ENCODE measurements at places on chromosomes 6 and 20. TPM values are rescaled to one million over a fixed set of nuclear protein-coding genes. Genes with fewer than 3 reads are reported as not detected.

DNA sequence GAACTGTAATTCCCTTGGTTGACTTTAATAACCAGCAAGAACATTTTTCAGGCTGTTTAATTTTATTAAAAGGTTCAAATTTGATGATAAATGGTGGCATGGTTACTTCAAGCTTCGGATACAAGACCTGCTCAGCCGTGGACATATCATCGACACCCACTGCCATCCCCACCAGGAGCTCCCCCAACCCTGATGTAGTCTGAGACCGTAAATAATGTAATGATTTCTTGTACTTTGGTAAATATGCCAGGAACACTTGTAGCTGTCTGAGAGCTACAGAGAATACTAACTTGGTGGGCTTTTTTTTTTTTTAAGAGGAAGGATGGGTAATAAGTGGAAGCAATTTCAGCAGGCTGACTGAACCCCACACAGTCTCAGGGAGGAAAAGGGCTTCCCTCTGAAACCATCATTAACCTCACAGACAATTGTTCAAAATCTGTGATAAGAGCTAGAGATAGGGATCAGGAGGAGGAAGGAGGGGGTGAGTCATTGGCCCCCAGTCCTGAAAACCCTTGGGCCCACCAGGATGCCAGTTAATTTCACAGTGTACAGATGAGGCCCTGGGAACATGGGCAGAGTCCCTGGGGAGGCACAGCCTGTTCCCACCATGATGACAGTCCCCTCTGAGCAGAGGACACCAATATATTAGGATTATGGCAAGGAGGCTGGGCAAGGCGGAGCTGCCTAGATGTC, 56.0 kb downstream of the APCDD1L start:
- no peak for DNase-seq

GRCh38 chr6:99739526-99739925, 132.9 kb downstream of the PRDM13 start:
- DNase-seq = no peak

GRCh38 chr6:52517502-52518278, 59.2 kb downstream of the TRAM2 start:
- peak; percentile 98 for DNase-seq

DNA sequence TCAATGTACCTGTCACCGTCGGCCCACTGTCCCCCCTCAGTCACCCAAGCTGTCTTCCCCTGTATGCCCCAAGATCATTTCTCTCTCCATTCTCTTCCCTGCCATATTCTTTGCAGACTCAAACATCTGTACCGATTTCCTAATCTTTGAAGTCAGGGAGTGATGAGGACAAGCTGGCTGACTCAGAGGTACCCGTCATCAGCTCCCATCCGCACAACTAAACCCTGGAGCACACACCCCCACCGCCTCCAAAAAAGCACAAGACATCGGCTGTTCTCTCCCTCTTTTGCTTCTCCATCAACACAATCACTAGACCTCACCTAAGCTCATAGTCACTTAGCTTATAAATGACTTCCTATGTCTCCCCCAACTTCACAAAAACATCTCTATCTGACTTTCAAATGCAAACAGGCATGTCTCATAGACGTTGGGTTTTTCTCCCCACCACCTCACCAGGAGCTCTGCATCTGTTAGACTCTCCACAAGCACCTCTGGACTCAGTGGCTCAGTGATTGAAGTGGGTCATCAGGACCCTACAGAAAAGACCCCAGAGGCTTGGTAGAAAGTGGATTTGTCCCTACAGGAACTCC, 11.5 kb upstream of the NFATC2 start:
- peak; percentile 21 for DNase-seq

GRCh38 chr6:19848465-19849029, 11.4 kb downstream of the ID4 start:
- DNase-seq = no peak

- no peak for DNase-seq
These were observed 976.7 kb upstream of the MANEA start for GRCh38 chr6:94600636-94601035.

DNA sequence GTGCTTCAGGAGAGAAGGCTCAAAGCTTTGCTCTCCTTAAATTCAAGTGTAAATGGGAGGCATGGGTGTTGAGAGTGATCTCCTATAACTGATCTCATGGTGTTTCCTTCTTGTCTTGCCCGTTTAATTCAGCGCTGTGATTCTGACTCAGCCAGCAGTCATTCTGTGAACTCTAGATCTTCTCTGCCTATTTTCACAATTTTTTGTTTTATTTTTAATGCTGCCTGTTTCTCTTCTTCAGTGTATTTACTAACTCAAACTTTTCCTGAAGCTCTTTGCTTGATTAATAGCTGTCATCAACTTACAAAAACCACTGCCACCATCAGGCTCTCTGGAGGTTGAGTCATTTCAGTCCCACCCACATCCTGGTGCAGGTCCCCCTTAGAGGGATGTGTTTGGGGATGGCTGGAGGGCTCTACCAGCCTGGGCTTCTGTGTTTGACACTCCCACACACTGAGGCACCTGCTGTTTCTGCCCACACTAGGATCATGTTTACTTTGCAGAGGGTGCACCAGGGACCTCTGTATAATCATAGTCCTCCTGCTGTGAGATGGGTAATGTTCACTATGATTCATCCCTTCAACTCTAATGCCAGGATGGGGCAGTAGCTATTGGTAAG, 94.0 kb downstream of the SHLD1 start:
- no peak for DNase-seq

Gene SLC35D3
- total RNA-seq = not detected

- DNase-seq = peak; percentile 18
These were observed 81.4 kb downstream of the JARID2 start for GRCh38 chr6:15327271-15327670.

DNA sequence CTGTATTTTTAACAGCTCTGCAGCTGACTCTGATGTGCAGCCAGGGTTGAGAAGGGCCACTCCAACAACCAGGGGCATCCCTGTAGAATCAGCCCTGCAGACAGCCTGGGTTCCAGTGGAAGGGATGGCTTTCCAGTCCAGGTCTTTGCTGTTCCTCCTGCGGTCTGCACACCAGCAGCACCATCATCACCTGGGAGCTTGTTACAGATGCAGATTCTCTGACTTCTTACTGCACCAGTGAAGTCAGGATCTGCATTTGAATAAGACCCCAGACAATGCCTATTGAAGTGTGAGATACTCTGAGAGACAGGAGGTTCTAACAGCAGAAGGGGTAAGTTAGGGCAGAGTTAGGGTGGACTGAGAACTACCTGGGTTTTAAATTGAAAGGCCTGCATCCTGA, 151.3 kb downstream of the F13A1 start:
- DNase-seq = no peak

DNA sequence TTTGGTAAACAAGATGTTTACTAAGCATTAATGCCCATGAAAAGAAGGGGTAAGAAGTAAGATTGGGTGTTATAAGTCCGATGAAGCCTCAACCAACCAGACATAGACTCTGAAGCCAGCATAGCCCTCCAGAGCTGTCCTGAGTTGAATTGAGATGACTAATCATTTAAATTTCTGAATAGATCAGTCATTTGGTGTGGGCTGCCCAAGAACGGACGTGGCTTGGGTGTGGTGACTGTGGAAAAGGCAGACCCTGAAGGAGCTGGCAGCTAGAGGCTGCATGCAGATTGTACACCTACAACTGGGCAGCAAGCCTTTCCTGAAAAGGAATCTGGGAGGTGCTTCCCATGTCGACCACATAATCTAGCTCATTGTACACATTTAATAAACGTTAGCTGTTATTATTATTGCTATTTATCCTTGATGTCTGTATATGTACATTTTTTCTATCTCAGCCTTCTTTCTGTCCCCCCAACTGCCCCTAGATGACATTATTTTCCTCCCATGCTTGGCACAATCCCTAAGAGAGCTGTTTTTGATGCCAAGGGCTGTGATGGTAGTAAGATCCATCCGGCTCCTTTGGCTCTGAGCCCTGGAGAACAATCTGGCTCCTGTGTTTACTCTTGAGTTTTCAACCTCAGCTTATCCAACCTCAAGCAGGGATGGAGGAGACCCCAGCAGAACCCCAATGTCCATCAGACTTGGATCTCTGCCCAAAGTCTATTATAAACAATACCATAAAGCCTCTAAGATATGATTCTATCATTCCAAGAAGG, 57.6 kb upstream of the JAG1 start:
- DNase-seq = peak; percentile 80

DNA sequence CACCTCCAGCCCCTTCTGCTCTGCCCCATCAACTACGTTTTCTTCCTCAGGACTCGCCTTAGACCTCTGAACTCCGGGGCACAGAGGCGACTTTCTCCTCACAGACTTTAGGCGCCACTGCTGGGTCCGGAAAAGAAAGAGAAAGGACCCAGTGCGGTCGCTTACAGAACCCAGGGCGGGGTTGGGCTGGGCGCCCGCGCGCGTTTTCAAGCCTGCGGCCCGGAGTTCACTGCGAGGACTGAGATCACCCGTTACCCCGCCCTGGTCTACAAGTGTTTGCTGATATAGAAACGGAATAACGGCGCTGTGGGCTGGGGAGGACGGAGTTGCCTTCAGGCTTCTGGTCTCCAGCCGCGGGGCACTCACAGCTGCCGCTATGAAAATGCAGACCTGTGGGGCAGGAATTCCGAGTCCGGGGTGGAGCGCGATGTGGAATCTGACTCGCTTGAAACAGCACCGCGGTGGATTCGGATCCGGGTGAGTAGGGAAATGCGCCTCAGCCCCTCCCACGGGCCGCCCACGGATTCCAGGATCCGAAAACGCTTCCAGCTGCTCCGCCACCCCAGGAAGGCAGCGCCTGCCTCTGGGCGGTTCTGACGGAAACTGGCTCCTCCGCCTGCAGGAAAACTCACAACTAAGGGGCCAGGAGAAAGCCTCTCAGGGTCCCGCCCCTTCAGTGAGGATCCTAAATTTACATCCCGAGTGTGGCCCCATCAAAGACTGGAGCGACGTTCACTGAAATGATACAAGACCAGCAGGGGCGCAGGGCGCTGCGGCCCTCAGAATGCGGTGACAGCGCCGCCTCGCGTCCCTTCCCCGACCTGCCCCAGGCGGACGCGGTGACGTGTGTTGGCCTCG, 29.4 kb downstream of the HLA-F start:
- peak; percentile 90 for DNase-seq

GRCh38 chr6:166541876-166542579, 44.5 kb downstream of the RAMACL start:
- no peak for DNase-seq

Gene TTBK1
- total RNA-seq = not detected

Gene CEP85L
- 10.8 TPM for total RNA-seq

GRCh38 chr20:32438331-32438858, 80.3 kb downstream of the ASXL1 start:
- no peak for DNase-seq

Gene TOMM34
- 7.0 TPM for total RNA-seq

DNA sequence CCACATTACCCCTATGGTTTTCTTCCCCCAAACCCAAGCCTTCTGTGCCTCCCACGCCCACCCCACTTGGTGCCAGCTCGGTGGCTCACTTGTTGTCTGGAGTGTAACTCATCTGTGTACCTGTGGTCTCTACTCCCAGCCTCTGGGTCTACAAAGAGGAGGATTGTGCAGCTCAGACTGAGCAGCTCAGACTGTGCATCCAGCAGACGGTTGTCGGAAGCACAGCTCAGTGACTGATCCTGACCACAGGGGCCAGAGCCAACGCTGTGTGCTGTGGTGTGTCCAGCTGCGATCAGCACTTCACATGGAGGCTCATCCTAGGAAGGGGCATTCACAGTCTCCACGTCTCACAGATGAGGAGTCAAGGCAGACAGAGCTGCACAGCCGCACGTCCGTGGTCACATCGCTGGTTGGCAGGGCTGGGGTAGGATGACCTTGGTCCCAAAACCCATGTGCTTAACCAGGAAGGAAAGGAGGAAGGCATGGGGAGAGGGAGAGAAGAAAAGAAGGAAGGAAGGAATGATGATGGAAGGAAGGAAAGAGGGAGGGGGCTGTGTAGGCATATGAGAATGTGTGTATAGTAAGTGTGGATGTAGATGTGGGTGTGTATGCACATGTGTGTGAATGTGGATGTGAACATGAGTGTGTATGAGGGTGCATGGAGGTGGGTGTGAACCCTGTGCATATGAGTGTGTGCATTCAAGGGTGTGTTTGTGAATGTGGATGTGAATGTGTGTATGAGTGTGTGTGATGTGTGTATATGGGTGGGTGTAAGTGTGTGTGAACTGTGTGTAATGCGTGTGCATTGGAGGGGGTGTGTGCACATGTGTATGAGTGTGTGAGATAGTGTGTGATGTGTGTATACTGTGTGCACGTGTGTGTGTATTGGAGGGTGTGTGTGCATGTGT, 28.2 kb upstream of the STX16 start:
- no peak for DNase-seq

DNA sequence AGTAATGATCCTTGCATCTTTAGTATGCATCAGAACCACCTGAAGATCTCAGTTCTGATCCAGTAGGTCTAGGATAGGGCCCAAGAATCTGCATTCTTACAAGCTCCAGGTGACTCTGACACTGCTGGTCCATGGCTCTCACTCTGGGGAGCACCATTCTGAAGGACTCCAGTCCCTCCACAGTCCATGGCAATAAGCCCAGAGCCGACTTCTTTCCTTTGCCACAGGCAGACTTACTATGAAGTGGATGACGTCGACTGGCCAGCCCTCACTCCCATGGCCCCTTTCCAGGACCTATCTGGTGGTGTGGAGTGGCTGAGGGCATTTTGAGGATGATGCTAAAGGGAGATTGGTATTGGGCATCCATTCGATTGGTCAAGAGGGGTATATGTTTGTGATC, 21.8 kb upstream of the LY86 start:
- DNase-seq = no peak

- DNase-seq = peak; percentile 68
These were observed 9.7 kb upstream of the TENT5A start for GRCh38 chr6:81762132-81762531.

DNA sequence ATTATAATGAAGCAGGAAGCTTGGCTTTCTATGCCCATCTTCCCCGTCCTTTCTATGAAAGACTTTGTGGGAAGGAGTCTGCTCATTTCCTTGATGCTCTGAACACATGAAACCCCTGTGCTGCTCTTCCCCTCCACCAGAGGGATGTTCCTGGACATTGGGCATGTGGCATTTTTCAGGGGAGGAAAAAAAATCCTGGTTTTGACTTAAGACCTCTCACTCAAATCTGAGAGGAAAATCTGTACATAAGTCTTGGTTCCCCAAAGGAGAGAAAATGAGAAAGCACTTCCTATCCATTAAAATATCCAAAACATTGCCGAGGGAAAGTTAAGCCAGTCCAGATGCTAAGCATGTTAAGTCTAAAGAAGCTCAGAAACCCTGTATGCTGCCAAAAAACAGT, 393.0 kb downstream of the PAX1 start:
- no peak for DNase-seq

- DNase-seq = peak; percentile 91
These were observed 33.4 kb upstream of the SLC22A1 start for GRCh38 chr6:160088069-160088783.

GRCh38 chr6:24125980-24126379, at the start of gene NRSN1:
TSS of gene NRSN1 (plus strand) at chr6:24126215. CDS start at chr6:24134328, 8,113 bp downstream.
- DNase-seq = no peak

- DNase-seq = no peak
These were observed 61.0 kb upstream of the MAFB start for GRCh38 chr20:40749985-40750506.

Gene GSTA3
- total RNA-seq = not detected

Gene ARMH2
- total RNA-seq = not detected

- DNase-seq = no peak
These were observed 109.2 kb downstream of the ARID1B start for GRCh38 chr6:156886409-156886808.
